ENCODE measurements at places on chromosomes 12 and 14.

DNA sequence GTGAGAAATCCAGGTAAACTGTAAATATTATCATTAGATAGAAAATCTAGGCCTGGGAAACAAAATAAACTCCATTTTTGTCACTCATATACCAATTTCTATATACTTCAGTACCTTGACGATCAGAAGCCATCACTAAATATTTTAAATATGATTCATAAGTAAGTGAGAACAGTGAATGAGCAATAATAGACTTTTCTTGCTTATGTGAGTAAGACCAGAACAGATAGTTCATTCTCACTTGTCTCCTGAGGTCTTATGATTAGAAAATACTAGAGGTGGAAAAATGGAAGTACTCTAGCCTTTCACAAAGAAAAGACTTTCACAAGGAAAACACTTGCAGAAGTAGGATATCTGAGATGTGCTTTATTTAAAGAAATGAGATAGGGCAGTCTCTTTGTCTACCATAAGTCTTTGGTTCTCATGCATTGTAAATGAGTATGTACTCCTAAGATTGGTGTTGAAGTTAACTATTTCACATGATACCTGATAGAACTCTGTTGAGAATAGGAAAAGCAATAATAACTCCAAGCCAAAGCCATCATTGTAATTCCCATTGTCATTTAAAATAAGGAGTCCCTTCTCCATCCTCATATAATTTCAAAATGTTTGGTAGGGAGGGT is 10.1 kb upstream of the SMCO3 start:
- no peak for DNase-seq

DNA sequence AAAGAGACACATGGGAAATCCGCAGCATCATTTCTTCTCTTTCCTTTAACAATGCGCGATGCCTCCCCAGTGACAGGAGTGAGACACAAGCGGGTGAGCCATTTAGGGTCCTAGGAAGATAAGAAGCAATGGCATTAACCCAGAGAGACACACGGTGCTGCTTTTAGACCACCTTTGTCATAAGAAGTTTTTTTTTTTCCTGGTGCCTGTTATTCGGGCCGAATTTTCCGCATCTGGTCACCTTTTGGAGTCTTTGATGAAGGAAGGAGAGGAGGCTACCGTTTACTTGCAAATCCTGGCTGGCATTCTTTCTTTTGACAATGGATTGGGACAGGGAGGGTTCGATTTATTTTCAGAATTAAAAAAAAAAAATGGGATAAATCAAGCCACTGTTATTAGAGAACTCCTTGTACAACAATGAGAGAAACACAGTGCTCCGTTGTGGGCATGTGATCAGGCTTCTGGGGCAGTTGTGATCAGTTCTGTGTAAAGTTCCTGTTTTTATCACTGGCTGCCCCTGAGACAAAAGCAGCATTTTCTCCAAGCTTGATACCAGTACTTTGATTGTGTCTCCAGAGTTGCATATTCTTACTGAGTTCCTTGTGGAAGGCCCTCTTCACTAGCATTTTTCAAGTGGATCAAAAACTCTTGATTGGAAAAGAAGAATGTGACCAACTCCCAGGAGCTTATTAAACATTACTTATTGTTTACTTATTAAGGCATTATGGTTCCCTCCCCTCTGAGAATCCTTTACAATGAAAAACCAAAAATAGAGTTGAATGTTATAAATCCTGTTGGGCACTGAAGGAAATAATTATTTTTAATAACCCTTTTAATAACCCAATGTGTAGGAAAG is 1.1 kb downstream of the DIP2B start:
- peak; percentile 34 for DNase-seq

DNA sequence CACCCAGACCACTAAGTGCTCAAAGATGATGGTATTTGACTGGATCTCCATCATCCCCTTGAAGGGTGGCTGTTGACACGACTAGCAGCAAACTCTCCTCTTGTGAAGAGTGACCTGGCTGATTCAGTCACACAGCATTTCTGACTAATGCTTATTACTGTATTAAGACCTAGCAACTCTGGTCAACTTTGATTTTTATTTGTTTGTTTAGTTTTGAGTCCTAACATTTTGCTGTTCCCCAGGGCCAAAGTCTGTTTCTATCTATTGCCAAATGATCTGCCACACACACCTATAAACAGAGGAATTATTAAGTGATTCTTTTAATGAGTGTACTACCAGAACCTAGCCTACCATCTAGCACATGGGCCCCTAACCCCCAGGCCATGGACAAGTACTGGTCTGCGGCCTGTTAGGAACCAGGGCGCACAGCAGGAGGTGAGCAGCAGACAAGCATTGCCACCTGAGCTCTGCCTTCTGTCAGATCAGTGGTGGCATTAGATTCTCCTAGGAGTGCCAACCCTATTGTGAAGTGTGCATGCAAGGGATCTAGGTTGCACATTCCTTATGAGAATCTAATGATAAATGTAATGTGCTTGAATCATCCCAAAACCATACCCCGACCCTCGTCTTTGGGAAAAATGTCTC is 120.0 kb downstream of the RPS6KA5 start:
- DNase-seq: no peak

GRCh38 chr14:73829526-73830431 is 21.9 kb upstream of the PTGR2 start:
- peak; percentile 77 for DNase-seq

- no peak for DNase-seq
Measured at GRCh38 chr14:52026901-52027300, 37.6 kb downstream of the RTRAF start.

- no peak for DNase-seq
Measured at GRCh38 chr12:108121728-108122471, 7.2 kb upstream of the WSCD2 start.

DNA sequence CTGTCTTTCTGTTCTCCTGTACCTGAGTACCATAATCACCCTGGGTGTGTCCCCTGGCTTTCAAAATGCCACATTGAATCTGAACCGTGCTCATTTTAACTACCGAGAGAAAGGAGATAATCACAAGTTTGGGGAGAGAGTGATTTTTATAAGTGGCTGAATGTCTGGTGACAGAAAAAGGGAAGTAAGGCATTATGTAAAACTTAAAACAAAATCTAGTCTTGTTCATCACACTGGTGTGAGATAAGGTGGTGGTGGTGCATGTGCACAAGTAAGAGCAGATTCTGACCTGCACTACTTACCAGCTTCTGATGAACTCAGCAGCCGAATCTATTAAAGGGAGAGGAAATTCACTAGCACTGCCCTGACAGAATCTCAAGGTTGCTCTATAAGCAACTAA is 56.3 kb downstream of the SPPL3 start:
- peak; percentile 43 for DNase-seq

Measured in GM13977 (cell line).